Bronchus fibroblast of lung (primary cell): ENCODE measurements at places on chromosomes 1 and 21. TPM values are rescaled to one million over a fixed set of nuclear protein-coding genes. Genes with fewer than 3 reads are reported as not detected.

ADGRL4 gene
- total RNA-seq: 7.0 and 10.4 TPM in 2 replicates

KRTAP25-1 gene
- total RNA-seq: not detected in 2 replicates

NID1 gene
- 68.3 and 69.0 TPM in 2 replicates for total RNA-seq

DCDC2B gene
- total RNA-seq: not detected in 2 replicates

AQP10 gene
- not detected in 2 replicates for total RNA-seq

TPTE gene
- total RNA-seq: not detected in 2 replicates

SPRR2A gene
- not detected in 2 replicates for total RNA-seq

GABRD gene
- not detected in 2 replicates for total RNA-seq

SV2A gene
- 27.5 and 29.9 TPM in 2 replicates for total RNA-seq

KIF14 gene
- total RNA-seq: 10.0 and 11.6 TPM in 2 replicates

RNF223 gene
- total RNA-seq: not detected in 2 replicates

MRPL24 gene
- 96.9 and 106 TPM in 2 replicates for total RNA-seq

SPATA21 gene
- not detected in 2 replicates for total RNA-seq

GUCA2A gene
- total RNA-seq: not detected in 2 replicates

BMP8B gene
- not detected in 2 replicates for total RNA-seq

AGBL4 gene
- total RNA-seq: 0.15 TPM in 1 of 2 replicates, not detected in the other

CAP1 gene
- total RNA-seq: 346 and 365 TPM in 2 replicates

S100A8 gene
- not detected in 2 replicates for total RNA-seq

SOX13 gene
- total RNA-seq: 5.6 and 7.1 TPM in 2 replicates

NUP210L gene
- not detected in 2 replicates for total RNA-seq

C1orf141 gene
- total RNA-seq: not detected in 2 replicates

ELF3 gene
- under 0.01 and 0.17 TPM in 2 replicates for total RNA-seq

MIXL1 gene
- total RNA-seq: not detected in 2 replicates

CHRM3 gene
- not detected in 2 replicates for total RNA-seq

ITGB2 gene
- 0.34 TPM in 1 of 2 replicates, not detected in the other for total RNA-seq

CD244 gene
- not detected in 2 replicates for total RNA-seq

AMY1C gene
- not detected in 2 replicates for total RNA-seq

ARMH1 gene
- total RNA-seq: 0.30 TPM in 1 of 2 replicates, not detected in the other

COL8A2 gene
- 1.3 TPM in 2 replicates for total RNA-seq
